Stimulated activated CD4-positive, alpha-beta T cell treated with anti-CD3 and anti-CD28 coated beads, Interleukin-15, amount 100 ng/mL, for 24 hours (primary cell): ENCODE measurements at places on chromosomes 11 and 22.

- DNase-seq, result no peak
Measured at GRCh38 chr11:35180317-35181233, 41.6 kb downstream of the CD44 start.

GRCh38 chr22:27982106-27982505, 63.0 kb upstream of the PITPNB start:
- DNase-seq, result no peak

- DNase-seq, result peak; percentile 85
Measured at GRCh38 chr11:77091146-77091940, 11.3 kb upstream of the OMP start.

DNA sequence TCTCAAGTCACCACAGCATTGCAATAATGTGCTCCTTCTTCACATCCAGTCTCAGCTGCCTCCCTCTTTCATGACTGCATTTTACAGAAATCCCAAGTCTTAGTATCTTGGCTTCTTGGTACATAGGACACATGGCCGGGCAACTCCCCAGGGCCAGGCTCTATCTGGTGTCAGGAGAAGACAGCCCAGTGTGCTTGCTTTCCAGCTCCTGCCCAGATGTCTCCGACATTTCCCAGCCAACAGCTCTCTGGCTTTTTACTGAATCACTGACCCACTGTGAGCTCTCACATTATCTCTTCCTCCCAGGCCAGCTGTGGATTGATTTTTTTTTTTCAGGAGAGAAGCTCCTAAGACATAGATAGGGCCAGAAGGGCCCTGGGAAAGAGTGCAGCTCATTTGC, 346.0 kb upstream of the C11orf87 start:
- DNase-seq, result no peak

GRCh38 chr22:27347951-27348350, 453.6 kb downstream of the MN1 start:
- no peak for DNase-seq

DNA sequence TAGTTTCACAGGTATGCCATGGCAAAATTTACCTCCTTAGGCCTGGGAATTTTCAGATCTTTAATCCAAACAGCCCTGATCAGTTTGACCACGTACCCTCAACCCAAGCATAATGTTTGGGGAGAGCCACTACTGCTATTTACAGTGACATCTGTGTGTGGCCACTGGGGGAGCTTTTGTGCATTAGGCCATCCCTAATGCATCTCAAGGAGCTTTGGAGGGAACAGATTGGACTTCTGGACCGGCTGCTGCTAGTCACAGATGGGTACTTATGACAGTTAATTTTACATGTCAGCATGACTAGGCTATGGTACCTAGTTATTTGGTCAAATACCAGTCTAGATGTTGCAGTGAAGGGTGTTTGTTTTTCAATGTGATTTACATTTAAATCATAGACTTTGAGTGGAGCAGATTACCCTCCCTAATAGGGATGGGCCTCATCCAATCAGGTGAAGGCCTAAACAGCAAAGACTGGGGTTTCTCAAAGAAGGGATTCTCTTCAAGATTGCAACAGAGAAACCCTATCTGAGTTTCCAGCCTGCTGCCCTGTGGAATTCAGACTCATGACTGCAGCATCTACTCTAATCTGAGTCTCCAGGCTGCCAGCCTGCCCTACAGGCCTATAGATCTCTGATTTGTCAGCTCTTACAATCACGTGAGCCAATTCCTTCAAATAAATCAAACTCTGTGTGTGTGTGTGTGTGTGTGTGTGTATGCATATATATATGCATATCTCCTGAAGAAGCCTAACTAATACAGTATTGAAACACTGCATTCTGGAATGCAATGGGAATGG, 38.0 kb upstream of the GALNT18 start:
- DNase-seq, result no peak

GRCh38 chr11:35073691-35074419, 65.1 kb upstream of the CD44 start:
- DNase-seq, result peak; percentile 36

DNA sequence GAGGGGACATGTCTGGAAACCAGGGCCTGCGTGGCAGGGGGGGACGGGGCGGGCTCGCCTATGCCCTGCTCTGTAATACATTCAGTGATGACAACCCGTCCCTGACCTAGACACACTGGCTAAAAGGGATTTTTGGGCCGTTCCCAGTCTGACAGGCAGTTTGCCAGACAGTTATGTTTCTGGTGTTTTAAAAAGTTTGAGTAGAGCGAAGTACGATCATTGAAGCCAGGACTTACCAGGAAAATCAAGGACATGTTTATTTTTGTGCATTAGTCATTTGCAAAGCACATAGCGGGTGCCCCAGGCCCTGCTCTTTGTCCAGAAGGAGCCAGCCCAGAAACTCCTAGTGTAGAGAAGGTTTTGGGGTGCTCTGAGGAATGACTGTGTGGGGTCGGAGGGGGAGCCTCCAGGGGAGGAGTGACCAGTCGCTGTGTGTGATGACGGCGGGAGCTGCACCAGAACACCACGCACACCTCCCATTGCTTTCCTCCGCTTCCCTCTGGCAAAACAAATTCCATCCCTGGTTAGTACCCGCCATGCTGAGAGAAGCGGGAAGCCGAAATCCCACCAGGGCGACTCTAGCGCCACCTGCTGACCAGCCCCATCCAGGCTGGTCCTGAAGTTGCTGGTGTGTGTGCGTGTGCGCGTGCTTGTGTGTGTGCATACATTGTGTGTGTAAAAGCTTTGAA, 50.8 kb downstream of the FBLN1 start:
- DNase-seq, result peak; percentile 75

- no peak for DNase-seq
Measured at GRCh38 chr22:28344918-28345703, 334.5 kb downstream of the TTC28 start.

- peak; percentile 35 for DNase-seq
Measured at GRCh38 chr11:63869683-63870082, 30.8 kb downstream of the MARK2 start.

DNA sequence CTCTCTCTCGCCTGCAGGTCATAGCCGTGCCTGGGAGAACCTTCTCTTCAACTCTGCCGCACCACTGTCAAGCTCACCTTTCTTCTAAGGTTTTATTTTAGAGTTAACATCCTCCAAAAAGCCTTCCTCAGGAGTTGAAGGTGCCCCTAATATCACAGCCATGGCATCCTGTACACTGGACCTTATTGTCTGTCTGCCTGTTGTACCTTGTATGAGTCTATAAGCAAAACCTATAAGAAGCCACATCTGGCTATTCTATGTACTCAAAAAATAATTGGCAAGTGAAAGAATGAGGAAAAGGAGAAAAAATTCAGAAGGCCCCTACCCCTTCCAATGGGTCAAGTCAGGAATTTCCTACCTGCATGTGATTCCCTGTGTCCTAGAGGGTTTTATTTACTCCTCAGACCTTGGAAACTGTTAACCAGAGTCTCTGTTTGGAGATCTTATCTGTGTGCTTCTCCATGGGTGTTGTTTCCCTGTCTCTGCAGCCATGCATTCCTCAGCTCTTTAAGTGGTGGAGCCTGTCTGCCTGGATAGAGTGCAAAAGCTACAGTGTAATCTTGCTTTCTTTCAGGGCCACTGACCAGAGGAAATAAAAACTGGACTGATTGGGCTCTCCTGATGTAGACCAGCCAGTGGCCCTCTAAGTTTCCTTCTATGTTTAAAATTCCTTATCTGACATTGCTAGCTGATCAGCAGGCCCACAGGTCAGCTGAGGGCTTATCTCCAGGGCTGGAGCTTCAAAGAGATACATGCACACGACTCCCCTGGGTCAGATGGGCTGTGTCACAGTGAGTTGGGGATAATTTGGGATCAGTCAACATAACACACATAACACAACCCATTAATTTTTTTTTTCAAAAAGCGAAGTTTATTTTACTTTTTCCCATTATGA, 37.6 kb upstream of the TMEM135 start:
- DNase-seq, result no peak

- DNase-seq, result no peak
Measured at GRCh38 chr11:64826578-64827450, 16.5 kb upstream of the MEN1 start.

- no peak for DNase-seq
Measured at GRCh38 chr11:110133160-110133559, 40.0 kb downstream of the ZC3H12C start.

- DNase-seq, result no peak
Measured at GRCh38 chr11:11973361-11973800, 35.0 kb downstream of the DKK3 start.

- peak; percentile 57 for DNase-seq
Measured at GRCh38 chr11:124069429-124070401, 28.6 kb upstream of the OR10G7 start.

GRCh38 chr11:69064394-69064957, 15.7 kb downstream of the TPCN2 start:
- no peak for DNase-seq

DNA sequence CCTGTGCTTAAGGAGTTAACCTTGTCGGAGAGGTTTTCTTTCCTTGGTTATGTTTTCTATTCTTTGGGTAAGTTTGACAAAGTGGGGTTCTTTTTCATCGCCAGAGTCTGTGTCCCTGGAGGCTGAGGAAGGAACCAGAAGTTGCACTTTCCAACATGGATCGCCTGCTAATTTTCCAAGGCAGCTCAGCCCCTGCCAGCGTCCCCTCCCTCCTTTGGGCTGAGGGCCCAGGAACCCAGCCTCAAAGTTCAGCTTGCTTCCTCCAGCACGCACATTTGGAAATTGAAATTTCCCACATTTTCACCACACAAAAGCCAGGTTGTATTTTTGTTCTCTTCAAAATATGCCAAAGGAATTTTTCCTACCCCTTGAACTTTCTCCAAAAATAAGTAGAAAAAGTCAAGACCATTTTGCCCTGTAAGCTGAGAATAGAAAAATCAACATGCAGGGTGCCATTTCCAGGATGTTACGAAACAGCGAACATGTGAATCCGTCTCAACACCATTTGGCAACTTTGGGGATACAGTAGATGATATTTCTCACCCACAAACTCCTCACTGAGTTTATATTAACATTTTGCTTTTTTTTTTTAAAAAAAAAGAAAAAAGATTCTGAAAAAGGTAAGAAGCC, 343.5 kb downstream of the TENM4 start:
- no peak for DNase-seq

- no peak for DNase-seq
Measured at GRCh38 chr11:1161410-1162137, 3.8 kb downstream of the MUC5AC start.

DNA sequence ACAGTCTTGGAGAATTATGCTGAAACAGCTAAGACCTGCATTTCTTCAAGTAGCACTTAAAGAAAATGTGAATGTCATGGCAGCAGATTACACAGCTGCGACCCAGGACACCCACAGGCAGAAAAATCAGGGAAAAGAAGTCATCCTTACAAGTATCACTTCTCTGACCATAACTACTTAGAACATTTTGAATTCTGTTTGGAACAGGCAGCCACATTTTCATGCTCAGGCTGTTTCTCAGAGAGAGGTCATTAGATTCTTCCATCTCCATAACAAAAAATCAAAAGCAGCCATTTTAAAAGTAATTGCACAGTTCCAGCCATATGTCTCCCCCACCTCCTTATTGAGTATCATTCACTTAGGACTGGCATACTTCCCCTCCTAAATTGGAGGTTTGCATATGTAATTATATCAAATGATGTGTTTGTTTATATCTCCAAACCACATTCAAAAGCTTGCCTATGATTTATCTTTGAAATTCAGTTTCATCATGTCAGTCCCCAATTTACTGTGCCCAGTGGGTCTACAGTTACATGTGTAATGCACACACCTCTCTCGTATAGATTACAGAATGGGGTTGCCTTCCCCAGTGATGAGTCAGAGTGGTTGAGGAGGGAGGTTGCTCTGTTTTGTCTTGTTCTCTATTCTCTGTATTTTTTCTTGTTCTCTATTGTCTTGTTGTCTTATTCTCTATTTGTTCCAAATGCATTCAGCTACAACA, 276.5 kb upstream of the MTNR1B start:
- DNase-seq, result no peak
